ENCODE measurements at places on chromosomes 1 and 21.

- DNase-seq = no peak
Measured at GRCh38 chr1:3049164-3049563, 19.8 kb upstream of the PRDM16 start.

DNA sequence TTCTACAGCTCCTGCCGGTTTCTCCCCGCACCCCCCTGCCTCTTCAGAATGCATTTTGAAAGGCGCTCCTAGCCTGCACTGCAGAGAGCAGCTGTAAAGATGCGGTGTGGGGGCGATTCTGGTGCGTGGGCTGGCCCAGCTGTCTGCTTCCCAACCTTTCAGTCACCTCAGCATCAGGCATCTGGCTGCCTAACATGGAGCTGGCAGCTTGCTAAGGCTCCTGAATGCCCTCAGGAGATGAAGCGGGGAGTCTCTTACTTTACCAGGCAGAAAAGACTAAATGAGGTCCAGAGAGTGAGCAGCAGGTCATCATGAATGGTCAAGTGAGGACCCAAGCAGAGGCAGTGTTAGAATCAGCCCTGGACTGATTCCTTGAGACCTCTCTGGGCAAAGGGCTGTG lies 8.7 kb downstream of the IER5 start:
- DNase-seq = no peak

- no peak for DNase-seq
Measured at GRCh38 chr1:214324896-214325800, 44.2 kb downstream of the SMYD2 start.

GRCh38 chr1:233905416-233906051 lies 1.1 kb downstream of the SLC35F3 start:
- no peak for DNase-seq

- DNase-seq = no peak
Measured at GRCh38 chr21:42560517-42561179, 47.0 kb downstream of the SLC37A1 start.

DNA sequence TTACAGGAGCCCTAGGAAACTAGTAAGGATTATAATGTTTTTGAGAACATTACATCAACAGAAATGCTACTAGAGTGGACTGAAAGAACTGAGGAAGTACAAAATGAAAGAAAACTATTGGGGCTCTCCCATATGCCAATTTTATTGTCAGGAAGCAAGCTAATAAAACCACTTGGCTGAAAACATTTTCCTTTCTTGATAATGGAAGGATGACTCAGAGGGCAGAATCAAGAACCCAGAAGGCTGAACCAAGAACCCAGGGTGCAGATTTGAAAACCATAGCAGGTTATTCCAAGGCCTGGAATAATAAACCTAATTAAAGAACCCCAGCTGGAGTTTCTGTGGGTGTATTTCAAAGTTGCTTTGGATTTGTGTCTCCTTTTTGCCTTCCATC lies 70.7 kb downstream of the RPE65 start:
- DNase-seq = no peak

DNA sequence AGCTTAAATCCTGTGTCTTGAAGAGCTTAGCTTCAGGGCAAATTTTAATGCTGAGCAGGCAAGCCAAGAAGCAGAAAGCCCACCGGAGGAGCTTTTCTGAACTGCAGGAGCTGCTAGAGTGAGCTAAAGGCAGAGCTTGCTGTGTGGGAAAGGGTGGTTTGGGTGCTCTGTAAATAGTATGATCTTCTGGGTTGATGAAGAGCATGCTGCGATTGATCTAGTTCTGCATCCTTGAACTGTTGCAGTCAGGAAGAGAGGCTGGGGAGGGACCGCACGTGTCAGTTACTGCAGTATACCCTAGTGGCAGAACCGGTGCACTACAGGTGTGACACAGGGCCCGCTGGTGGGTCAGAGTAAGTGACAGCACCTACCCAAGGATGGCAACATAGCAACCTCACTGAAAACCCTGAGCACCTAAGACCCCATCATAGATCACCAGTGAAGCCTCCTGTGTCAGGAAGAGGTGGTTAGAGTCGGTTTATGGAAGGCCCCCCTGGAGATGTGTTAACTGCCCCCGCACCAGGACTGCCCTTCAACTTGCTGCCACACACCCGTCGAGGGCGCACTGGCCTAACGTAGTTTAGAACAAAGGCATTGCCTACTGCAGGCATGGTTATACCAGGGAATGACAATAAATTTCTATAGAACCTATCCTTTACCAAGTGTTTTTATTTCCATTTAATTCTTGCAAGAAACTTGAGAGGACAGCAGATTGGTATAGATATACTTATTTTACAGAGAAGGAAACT lies 146.0 kb upstream of the KIAA0040 start:
- peak; percentile 70 for DNase-seq

DNA sequence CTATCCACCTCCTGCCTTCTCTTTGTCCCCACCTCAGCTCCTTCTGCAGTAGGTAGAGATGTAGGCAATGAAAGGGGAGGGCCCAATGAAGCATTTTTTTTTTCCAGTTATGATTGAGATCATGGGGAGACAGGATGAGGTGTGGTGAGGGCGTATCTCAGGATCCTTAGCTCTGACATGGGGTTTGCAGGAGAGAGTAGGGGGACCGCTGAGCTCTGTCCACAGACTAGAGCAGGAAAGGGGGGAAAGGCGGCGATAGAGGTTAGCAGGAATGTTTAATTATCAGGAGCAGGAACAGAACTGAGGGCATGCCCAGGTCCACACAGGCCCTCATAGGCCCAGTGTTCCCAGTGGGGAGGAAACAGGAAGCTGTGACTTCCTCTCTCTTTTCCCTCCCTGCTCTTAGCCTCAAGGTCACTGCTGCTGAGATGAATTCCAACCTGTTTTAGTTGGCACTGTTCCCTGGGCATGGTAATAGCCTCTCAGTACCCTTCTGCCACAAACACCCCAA lies 901 bp upstream of the RXFP4 start:
- DNase-seq = no peak

DNA sequence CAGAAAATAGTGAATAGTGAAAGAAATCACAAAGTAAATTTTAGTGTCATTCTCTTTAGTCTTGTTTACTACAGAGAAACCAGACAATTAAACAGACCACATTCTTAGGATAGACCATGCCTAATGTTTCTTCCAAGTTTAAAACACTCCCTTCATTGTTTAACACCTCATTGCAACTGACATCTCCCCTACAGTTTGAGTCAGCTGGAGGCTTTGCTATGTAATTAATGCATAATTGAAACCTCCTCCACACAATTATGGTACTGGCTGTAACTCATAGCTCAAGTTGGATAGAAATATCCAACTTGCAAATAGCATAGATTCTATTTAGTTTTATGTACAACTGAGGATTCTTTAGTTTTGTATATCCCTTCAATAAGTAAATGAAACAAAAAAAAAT lies 35.2 kb upstream of the B3GALT2 start:
- DNase-seq = no peak

DNA sequence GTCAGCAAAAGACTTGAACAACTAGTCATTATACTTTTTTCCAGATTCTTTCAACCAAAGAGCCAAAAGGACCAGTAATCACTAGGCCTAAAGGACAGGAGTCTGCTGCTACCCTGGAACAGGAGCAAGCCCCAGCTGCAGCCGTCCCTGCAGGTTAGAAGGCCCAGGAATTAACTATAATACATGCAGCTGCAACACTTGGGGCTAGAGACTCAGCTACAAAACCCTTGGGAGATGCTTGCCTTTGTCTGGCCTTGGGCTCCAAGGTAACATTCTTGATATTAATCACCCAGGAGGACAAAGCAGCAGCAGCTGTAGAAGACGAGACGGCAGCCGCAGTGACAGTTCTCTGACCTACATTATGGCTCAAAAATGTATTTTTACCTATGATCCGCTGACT lies 841.2 kb upstream of the ADGRL4 start:
- DNase-seq = no peak

- no peak for DNase-seq
Measured at GRCh38 chr1:61157468-61157987, 75.2 kb downstream of the NFIA start.

- DNase-seq = no peak
Measured at GRCh38 chr1:166383137-166383536, 216.3 kb upstream of the FAM78B start.

DNA sequence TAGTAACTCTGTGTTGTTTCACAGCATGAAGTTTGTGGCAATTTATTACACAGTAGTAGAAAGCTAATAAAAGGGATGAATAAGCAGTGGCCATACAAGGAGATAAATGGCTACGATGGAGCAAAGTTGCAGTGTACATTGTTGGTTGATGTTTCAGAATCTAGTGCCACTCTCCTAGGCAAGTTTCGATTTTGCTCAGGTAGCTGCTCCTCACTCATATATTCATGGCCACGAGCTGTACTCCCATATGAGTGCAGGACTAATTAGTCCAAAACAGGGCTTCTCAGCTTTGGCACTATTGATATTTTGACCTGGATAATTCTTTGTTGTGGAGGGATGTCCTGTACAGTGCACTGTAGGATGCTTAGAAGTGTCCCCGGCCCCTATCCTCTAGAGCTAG lies 30.0 kb upstream of the ATP1A1 start:
- DNase-seq = no peak

DNA sequence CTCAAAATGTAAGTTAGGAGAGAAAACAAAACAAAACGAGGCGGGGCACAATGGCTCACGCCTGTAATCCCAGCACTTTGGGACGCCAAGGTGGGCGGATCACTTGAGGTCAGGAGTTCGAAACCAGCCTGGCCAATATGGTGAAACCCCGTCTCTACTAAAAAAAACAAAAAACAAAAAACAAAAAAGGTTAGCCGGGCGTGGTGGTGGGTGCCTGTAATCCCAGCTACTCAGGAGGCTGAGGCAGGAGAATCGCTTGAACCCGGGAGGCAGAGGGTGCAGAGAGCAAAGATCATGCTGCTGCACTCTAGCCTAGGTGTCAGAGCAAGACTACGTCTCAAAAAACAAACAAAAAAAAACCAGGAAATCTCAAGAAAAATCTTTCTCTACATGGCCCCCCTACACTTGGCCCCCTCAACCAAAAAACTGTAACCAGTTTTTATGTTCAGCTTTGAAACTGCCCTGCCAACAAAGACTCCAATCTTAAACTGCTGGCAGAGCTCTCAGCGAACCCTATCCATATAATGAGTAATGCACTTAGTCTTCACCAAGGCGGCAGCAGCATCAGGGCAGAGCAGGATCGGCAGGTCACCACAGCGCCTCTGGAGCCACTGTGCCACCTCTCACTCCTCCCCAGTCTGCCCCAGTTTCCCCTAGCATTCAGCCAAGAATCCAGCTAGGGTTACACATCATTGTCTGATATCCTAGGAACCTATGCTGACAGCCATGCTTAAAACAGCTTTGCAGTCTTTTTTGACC lies 71.7 kb downstream of the JAK1 start:
- DNase-seq = no peak

DNA sequence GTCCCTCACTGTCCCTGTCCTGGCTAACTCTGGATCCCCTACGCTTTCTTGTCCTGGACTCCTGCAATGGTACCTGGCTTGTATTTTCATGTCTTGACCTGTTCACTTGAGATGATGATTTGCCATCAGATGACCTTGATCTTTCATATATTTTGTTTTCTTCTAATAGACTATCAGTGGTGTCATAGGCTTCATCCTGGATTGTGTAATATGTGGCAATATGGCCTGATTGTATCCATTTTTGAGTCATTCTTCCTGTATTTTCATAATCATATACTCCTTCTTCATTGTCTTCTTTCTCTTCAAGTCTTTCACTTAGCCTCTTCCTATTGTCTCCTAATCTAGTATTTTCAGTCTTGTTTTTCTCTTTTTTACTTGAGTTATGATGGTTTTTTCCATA lies 11.1 kb downstream of the FLG start:
- DNase-seq = no peak

GRCh38 chr1:223872308-223872901 lies 26.7 kb upstream of the TP53BP2 start:
- DNase-seq = no peak

DNA sequence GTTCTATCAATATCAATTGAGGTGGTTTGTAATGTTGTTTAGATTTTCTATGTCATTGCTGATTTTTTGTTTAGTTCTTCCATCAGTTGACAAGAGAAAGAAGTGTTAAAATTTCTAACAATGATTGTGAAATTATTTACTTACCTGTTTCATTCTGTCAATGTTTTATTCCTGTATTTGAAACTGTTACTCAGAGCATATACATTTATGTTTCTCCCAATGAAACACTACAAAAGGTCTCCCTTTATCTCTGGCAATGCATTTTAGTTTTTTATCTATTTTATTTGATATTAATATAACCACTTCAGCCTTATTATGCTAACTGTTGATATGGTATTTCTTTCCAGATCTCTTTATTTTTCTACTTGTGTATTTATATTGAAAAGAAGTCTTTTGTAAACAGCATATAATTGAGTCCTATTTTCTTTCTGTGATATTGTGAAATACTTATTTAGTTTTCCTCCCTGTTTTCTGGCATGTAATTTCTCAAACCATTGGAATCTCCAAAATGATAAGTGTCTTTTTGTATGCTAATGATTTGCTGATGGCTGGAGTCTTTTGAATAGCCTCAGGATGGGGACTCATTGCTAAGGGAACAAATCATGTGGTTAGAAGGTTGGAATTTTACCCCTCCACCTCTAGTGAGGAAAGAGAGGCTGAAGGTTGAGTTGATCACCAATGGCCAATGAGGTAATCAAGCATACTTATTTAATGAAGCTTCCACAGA lies 122.0 kb downstream of the ADSS2 start:
- no peak for DNase-seq

GRCh38 chr1:219959540-219960203 lies 31.3 kb upstream of the SLC30A10 start:
- no peak for DNase-seq

DNA sequence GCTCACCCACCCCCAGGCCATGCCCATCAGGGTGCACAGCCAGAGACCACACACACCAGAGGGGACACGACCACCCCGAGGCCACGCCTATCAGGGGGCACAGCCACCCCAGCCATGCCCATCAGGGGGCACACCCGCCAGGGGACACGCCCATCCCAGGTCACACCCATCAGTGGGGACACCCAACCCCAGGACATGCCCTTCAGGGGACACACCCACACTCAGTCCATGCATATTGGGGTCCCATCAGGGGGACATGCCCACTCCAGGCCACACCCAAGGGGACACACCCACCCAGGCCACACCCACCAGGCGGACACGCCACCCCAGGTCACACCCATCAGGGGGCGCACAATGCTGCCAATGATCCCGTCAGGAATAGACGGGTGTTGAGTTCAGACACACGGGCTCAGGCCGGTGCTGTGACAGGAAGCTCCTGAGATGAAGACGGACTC lies 20.7 kb downstream of the MCM3AP start:
- DNase-seq = no peak

DNA sequence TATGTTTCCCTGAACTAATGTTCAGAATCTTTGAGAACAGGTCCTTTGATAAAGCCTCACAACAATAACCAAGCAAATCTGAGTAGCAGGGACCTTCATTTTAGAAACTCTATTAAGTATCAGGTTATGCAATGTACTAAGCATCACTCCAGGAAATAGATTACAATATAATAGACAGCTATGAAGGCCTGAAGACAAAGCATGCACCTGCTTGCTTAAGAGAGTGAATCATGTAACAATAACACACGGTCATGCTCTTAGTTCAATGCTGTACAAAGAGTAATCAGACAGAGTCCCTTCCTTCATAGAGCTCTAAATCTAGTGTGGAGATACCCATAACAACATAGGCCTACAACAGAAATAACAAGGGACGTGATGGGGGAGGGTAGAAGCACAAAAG lies 8.1 kb upstream of the CMPK1 start:
- no peak for DNase-seq

- DNase-seq = no peak
Measured at GRCh38 chr1:38183096-38183495, 136.5 kb upstream of the POU3F1 start.

- no peak for DNase-seq
Measured at GRCh38 chr1:18413541-18414305, 67.0 kb upstream of the KLHDC7A start.
